ENCODE measurements at places on chromosomes 4 and X. TPM values are rescaled to one million over a fixed set of nuclear protein-coding genes. Genes with fewer than 3 reads are reported as not detected.

GRCh38 chrX:73831500-73831899 is 268.5 kb downstream of the CHIC1 start:
- H3K4me1 ChIP-seq: no peaks in the 10 kb centered on the region
- no peak overlapping the region for H3K4me3 ChIP-seq
- no peak for DNase-seq
- no peak overlapping the region for H3K27ac ChIP-seq
- H3K27me3 ChIP-seq: no peaks in the 10 kb centered on the region

GRCh38 chr4:176838601-176839433 is 46.1 kb upstream of the VEGFC start:
- H3K4me1 ChIP-seq: no peaks in the 10 kb centered on the region
- peak; percentile 20 for DNase-seq
- H3K4me3 ChIP-seq: no peak overlapping the region

DNA sequence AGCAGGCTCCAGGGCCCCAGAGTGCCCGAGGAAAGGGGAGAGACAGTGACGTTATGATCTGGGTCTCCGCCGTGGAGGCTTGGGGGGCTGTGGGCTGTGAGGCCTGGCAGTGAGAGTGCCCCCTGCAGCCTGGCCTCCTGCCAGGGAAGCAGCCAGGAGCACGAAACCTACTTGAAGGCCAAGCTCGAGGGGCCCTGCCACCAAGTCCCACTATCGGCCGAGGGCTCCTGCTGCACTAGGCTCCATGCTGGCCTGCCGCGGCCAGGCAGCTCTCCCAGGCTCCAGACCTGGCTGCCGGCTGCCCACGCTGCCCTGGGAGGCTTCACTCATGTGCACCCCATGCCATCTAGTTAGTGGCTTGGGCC is 18.7 kb downstream of the FLNA start:
- H3K27ac ChIP-seq: no peak overlapping the region
- DNase-seq: peak; percentile 14
- peaks cover 32% of the 10 kb centered on the region for H3K4me1 ChIP-seq
- H3K36me3 ChIP-seq: peaks cover 99% of the 10 kb centered on the region
- no peaks in the 10 kb centered on the region for H3K27me3 ChIP-seq
- H3K4me3 ChIP-seq: no peak overlapping the region

DNA sequence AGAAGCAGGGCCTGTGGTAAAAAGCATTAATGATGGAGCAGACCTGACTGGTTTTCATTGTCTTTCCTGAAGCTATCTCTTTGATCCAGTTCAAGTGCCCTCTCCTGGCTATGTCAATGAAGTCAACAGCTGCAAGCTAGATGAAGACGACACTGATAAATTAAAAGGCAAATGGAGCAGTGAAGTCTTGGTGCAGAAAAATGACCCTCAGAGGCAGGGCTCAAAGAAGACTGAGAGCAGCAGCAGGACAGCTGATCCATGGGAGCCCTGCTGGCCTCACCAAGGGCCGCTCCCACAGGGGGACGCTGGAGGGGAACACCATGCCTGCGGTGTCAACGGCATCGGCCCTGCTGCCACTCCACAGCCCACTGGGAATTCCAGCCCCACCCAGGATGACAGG is 96.2 kb downstream of the RELL1 start:
- no peaks in the 10 kb centered on the region for H3K27me3 ChIP-seq
- H3K27ac ChIP-seq: no peak overlapping the region
- no peak overlapping the region for H3K4me3 ChIP-seq
- no peaks in the 10 kb centered on the region for H3K4me1 ChIP-seq
- H3K36me3 ChIP-seq: peaks cover 8% of the 10 kb centered on the region

GRCh38 chrX:150094375-150094774 is 156.1 kb upstream of the EOLA2 start:
- H3K4me1 ChIP-seq: no peaks in the 10 kb centered on the region
- no peak for DNase-seq
- no peak overlapping the region for H3K27ac ChIP-seq
- H3K36me3 ChIP-seq: no peaks in the 10 kb centered on the region

STPG2 gene
- total RNA-seq: not detected
